ENCODE measurements at places on chromosomes 6 and 20.

DNA sequence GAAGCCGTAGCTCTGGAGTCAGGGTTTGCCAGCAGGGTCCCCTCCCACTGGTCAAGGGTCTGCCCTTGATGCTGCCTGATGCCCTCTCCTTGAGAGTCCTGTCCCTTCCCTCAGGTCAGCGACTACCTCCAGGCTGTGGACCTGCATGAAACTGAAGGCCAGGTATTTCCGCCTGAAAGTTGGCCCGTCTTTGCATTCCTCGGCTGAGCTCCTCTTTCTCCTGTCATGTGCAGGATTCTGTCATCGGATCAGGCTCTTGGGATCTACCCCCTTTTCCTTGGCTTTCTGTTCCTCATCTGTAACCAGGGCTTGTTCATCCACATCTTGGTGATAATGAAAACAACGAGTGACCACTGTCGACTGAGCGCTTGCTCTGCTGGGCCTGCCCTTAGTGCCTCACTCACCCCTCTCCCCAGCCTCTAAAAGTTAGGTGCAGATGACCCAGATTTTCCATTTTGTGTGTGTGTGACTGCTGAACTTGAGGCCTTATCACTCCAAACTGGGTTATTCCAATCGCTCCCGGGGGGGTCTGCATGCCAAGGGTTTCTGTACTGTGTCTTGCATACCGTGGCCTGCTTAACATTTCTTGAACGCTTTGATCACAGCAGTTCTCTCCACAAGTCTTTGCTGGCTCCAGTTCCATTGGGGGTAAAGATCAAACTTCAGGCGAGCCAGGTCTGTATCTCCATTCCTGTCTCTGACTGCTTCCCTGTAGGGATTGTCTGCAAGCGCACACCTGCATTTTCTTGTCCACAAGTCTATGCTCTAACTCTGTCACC lies 81.6 kb downstream of the DTD1 start:
- DNase-seq, result no peak

- no peak for DNase-seq
Observed at GRCh38 chr6:28353981-28354676, 4.4 kb downstream of the ZKSCAN3 start.

DNA sequence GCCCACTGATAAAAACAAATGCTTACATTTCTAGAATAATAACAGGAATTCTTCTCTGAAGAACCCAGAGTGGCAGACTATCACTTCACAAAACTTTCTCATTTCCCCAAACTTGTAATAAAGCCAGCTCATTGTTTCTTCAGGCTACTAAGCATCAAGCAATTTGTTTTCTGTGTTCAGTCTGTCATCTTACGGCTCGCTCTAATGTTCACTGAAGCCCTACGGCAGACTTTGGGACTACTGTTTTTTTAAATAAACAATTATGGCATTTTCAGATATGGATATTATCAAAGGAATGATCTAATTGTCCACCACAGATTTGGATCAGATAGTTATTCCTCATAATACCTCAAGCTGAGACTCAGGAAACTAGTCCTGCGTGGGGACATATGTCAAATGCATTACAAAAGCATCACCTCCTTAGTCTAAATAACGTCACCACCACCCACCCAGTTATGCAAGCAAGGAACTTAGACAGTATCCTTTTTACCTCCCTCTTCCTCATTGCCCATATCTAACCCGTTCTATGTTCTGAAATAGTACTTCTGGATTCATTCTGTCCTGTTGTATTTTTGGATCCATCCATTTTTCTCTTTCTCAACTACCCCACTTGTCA lies 415.1 kb downstream of the PLCB1 start:
- no peak for DNase-seq

GRCh38 chr6:15183979-15184378 lies 61.9 kb upstream of the JARID2 start:
- DNase-seq, result no peak

DNA sequence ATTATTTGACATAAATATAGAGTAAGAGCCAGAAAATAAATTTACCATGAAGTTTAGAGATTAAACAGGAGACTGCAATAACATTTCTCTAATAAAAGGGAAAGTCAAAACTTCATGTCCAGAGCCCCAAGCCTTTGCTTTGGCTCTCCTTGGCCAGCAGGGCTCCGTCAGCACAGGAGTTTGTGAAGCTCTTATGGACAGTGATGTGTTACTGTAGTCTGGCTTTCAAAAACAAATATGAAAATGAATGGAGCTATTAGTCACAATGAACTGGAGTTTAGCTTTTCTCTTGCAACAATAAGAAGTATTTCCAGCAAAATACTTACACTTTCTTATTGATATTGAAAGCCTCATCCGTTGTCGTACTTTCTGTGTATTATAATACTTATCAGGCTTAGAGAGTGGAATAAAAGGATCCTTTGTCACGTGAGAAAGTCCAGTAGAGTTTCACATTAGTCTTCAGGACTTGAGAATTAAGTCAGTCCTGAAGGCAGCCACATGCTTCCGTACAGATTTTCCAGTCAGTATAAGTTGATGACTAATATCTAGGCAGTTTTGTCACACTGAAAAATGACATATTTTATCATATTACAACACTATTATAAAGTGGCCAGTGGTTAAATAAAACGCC lies 117.0 kb upstream of the PRL start:
- DNase-seq, result no peak

GRCh38 chr6:106667022-106667402 lies 37.6 kb downstream of the QRSL1 start:
- DNase-seq, result no peak

DNA sequence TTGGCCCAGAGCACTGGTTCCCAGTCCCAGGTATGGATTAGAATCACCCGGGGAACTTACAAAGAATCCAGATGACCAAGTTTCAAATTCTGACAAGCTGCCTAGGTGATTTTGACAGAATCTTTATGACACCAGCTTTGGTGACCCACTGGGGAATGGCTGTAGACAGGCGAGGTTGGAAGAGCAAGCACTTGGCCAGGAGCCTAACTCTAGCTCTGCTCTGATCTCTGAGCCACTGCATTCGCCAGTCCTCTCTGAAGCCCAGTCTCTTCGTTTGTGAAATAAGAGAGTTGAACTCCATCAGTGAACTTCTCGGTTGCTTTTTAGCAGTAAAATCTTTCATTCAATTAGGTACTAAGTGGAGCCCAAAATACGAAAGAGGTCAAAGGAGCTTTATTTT lies 161.2 kb downstream of the VEGFA start:
- no peak for DNase-seq

DNA sequence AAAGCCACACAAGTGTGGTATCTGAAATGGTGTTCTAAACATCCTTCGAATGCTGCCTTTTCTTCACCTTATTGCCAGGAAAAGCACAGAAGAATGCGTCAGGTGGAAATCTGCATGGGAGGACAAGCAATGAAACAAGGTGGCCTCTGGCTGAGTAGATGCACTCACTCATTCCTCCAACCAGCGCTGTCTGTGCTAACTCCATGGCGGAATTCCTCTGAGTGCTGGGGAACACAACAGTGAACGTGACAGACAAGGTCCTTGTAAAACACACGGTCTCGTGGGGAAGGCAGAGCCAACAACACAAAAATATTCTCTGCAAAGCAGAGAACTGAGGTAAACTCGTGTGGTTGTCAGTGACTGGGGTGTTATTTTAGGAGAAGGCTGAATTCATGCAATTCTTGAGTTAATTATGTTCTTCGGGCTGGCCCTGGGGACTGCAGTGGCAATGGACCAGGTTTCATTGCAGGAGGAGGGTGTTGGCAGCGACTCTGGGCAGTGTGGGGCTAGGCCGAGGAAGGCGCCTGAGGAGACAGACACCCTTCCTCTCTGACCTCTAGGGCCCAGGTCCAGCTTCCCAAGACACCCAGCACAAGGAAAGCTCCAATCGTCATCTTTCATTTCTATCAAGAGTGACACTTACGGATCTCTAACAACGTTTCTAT lies 339.7 kb downstream of the PRKN start:
- DNase-seq, result no peak

DNA sequence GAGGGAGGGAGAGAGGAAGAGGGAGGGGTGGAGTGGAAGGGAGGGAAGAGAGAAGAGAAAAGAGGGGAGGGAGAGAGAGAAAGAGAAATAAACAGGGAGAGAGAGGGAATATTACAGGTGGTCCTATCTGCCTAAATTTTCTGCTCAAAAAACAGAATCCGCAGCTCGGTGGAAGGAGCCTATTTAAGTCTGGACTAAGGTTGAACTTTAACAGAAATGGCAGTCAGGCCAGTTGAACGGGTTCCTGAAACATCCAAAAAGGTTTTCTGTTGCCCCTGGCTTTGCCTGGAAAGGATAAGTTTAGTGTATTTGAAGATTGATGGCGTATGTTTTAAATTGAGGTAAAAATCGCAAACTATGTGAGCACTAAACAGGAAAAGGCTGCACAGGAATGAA lies 2.2 kb downstream of the TFAP2B start:
- DNase-seq, result no peak

- no peak for DNase-seq
Observed at GRCh38 chr6:149410557-149410956, 10.5 kb downstream of the SUMO4 start.

- DNase-seq, result no peak
Observed at GRCh38 chr6:20839630-20840029, 305.4 kb downstream of the CDKAL1 start.

GRCh38 chr6:27168108-27168507 lies 79.4 kb upstream of the PRSS16 start:
- DNase-seq, result no peak

DNA sequence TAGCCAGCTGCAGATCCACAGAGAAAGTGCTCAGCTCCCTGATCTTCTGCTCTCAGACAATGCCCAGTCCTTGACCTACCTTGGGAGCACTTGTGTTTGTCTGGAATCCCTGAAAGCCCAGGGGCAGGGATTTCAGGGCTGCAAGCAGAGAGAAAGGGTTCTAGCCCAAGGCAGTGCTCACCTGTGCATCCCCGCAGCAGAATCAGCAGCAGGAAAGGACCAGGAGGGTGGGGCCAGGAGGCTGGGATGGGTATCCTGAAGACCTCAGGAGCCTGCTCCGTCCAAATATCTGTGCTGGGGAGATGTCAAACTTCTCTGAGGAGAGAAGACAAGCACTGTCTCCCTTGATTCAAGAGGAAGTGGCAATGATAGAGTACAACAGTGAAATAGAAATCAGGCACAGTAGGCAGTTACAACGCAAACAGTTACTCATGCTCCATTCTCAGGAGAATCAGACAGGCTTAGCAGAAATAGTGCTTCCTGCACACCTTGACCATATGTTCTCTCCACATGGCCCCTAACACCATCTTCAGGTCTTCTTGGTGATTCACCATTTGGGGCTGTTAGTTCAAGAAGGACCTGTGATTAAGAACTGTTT lies 28.7 kb upstream of the SIRPG start:
- no peak for DNase-seq

GRCh38 chr20:52590100-52590499 lies 382.1 kb upstream of the TSHZ2 start:
- no peak for DNase-seq

DNA sequence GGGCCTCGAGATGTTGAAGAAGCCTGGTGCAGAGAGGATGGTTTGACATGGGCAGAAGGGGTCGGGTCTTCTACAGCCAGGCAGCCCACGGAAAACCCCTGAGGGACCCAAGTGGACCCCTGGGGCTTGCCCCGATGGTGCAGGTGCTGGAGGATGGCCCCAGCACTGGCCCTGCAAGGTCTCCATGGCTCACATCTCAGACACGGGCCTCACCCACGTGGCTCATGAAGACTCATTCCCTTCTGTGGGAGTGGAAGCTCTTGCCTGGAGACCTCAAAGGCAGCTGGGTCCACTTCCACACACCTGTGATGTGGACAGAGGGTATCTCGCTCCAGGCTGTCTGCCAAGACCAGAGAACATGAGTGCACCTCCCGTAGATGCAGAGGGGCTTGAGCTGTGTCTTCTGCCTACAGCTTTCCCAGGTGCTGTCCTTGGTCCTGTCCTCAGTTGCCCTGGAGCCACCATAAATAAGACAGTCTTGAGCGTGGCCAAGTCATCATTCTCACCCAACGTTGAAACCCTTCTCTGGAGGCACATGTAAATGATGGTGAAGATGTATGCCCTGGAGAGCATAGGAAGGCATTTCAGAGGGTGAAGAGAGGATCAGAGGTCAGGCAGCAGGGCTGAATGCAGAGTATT lies 108.0 kb downstream of the SYNDIG1 start:
- DNase-seq, result no peak

DNA sequence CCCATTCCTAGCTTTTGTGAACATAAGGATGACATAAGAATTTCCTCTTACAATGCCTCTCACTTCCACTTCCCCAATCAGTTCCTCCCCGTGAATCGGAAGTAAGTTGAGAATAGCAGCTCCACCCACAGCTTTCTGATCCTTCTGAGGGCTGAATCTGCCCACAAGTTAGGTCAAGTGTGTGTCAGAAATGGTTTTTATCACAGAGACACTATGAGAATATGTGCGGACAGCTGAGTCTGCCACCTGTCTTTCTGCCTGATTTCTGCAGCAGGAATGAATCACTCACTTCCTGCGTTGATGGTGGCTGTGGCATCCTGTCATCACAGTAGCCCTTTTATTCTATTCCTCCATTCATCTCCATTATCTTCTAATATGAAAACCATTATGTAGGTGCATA lies 70.2 kb downstream of the RIN2 start:
- DNase-seq, result no peak

GRCh38 chr6:147617366-147617765 lies 108.9 kb downstream of the SAMD5 start:
- no peak for DNase-seq

DNA sequence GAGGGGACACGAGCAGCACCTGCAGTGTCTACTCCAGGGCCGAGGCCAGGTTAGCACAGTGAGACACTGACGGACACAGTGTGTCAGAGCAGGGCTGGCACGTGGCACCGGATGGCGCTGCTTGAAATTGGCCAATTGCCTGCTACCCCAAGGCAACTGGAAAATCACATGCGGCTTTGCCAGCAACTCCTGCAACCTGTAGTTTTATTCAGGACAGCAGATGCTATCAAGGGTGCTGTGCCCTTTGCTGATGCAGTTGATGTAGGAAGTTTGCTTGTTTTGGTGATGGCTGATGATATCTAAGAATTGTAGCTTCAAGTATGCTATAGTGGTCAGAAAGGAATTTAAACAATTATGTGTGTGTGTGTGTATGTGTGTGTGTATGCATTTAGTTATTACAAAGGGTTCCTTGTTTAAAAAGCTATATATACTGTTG lies 25.9 kb downstream of the RIN2 start:
- no peak for DNase-seq

GRCh38 chr20:34708621-34709043 lies 4.5 kb downstream of the TP53INP2 start:
- peak; percentile 56 for DNase-seq

GRCh38 chr6:112986321-112986720 lies 639.2 kb downstream of the RFPL4B start:
- DNase-seq, result no peak
